GM23248 (cell line): ENCODE measurements at places on chromosomes 2 and 18. TPM values are rescaled to one million over a fixed set of nuclear protein-coding genes. Genes with fewer than 3 reads are reported as not detected.

DNA sequence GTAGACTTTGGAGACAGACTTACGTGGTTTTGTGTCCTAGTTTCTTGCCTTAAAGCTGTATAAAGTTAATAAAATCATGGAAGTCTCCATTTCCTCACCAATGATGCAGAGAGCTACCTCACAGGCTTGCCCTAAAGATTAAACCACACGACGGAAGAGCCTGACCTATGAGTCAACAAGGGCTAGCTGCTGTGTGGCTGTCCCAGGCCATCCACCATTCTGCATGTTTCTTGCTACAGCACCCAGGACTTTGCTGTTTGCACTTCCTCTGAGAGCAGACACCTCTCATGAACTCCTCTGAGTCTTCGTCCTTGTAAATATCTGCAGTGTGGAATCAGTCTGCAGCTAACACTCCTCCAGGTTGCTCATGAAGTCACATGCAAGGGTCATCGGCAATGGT, 160.0 kb upstream of the TRIB2 start:
- peaks cover 22% of the 10 kb centered on the region for H3K4me1 ChIP-seq
- no peaks in the 10 kb centered on the region for H3K27me3 ChIP-seq
- no peaks in the 10 kb centered on the region for H3K36me3 ChIP-seq
- H3K4me3 ChIP-seq = no peak overlapping the region
- 0 out of 2 replicates have a peak overlapping the region, but pooled peaks have one; percentile 15 for H3K27ac ChIP-seq

GRCh38 chr2:86443631-86444350, 2.6 kb downstream of the KDM3A start:
- DNase-seq = no peak
- peaks cover 17% of the 10 kb centered on the region for H3K36me3 ChIP-seq
- no peak overlapping the region for H3K27ac ChIP-seq
- H3K27me3 ChIP-seq = no peaks in the 10 kb centered on the region

The NEU2 gene
- total RNA-seq = not detected in 2 replicates

DNA sequence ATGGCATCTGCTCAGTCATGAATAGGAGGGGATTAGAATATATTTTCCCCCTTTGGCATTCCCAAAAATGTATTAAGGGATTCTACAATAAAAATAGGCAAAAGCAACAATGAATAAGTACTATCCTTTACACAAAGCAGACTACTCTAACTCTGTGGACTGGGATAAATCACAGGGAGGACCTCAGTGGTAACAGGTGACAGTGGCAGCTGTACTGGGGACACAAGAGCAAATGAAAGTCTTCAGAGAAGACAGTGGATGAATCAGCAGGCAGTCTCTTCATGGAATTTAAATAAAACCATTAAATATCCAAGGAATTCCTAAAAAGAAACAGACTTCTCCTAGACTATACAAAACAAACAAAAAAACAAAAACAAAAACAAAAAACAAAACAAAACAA, 4.8 kb downstream of the CDH7 start:
- no peaks in the 10 kb centered on the region for H3K36me3 ChIP-seq
- DNase-seq = no peak
- H3K27me3 ChIP-seq = no peaks in the 10 kb centered on the region
- no peaks in the 10 kb centered on the region for H3K4me1 ChIP-seq
- no peak overlapping the region for H3K4me3 ChIP-seq

DNA sequence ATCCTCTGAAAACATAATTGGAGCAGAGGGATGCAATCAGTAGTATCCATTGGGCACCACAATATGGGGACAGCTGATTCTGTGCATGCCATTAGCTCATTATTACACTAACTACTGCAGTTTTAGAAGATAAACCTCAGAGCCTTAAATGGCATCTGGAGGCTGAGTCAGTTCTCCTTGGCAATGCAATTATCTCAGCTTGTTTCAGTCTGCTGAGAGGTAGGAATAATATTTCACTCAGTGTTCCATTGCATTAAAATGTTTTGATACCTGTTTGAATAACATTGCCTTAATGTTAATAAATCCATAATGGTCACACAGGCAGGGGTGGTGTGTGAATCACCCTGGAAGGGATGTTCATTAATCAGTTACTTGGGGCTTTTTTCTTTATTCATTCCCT, 309.6 kb downstream of the LRRTM1 start:
- DNase-seq = peak; percentile 31
- H3K36me3 ChIP-seq = no peaks in the 10 kb centered on the region
- peaks cover 7% of the 10 kb centered on the region; the same call in 1 of the 2 replicates for H3K27me3 ChIP-seq
- H3K27ac ChIP-seq = no peak overlapping the region
- H3K4me3 ChIP-seq = no peak overlapping the region

- H3K27me3 ChIP-seq = 0 out of 2 replicates have a peak, but pooled peaks cover 2% of the 10 kb centered on the region
- no peak for DNase-seq
- peaks cover 6% of the 10 kb centered on the region for H3K4me1 ChIP-seq
- H3K36me3 ChIP-seq = no peaks in the 10 kb centered on the region
- H3K4me3 ChIP-seq = no peak overlapping the region
- no peak overlapping the region for H3K27ac ChIP-seq
Measured at GRCh38 chr2:68911709-68912108, 40.5 kb upstream of the BMP10 start.

DNA sequence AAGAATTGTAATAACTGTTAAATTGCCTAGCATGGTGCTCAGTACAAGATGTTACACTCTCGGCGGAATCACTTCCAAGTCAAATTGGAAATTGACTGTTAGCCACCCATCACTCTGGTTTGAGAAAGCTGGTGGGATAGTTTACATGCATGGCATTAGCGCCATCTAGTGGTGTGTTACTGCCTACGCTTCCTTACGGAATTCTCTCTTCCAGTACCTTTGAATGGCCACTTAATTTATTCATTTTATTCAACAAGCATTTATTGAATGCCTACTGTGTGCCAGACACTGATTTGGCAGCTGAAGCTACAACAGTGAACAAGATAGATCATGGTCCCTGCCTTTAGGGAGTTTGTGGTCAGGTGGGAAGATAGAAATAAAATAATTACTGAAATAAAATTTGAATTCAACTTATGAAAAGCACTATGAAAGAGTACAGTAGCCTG, 171.2 kb downstream of the TMEM247 start:
- peaks cover 55% of the 10 kb centered on the region for H3K4me1 ChIP-seq
- DNase-seq = peak; percentile 89
- H3K36me3 ChIP-seq = no peaks in the 10 kb centered on the region
- no peak overlapping the region for H3K27ac ChIP-seq

DNA sequence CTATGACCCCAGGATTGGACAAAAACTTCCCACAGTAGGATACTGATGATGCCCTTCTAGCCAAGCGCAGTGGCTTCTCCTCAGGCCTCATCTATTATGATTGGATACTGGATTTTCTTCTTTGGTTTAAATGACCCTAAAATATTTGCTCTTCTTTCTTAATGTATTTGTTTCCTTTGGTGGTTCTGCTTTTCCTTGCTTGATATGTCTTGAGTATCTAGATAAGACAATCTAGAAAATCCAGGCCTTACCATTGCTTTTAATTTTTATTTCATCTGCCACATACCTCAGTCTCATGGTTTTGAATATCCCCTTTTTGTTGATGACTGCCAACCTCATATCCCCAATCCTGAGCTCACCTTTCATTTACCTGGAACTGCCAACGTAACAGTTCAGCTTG, 35.6 kb downstream of the OTOF start:
- peaks cover 19% of the 10 kb centered on the region for H3K4me1 ChIP-seq

GRCh38 chr18:68275616-68276015, 439.3 kb downstream of the TMX3 start:
- peak; percentile 57 for DNase-seq
- no peak overlapping the region for H3K27ac ChIP-seq
- 0 out of 2 replicates have a peak, but pooled peaks cover 7% of the 10 kb centered on the region for H3K4me1 ChIP-seq
- no peaks in the 10 kb centered on the region for H3K36me3 ChIP-seq
- H3K4me3 ChIP-seq = no peak overlapping the region

- H3K27ac ChIP-seq = no peak overlapping the region
- H3K4me3 ChIP-seq = no peak overlapping the region
- peaks cover 7% of the 10 kb centered on the region for H3K4me1 ChIP-seq
- no peaks in the 10 kb centered on the region for H3K27me3 ChIP-seq
- DNase-seq = no peak
Measured at GRCh38 chr2:111200333-111200881, 79.7 kb downstream of the BCL2L11 start.

DNA sequence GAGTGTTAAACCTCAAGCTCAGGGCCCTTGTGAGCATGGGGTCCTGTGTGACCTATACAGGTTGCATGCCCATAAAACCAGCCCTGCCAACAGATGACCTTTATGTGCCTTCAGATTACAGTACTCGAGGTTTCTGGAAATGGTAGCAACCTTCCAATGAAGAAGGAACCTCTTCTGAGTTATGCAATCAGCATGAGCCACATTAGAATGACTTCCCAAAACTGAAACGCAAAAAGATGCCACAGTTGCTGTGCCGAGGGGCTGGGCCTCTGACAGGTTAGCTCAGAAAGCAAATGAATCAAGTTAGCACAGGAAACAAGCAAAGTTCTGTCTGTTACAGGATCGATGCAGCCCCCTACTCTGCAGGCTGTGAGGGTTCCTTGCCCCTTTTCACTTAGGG, 37.7 kb downstream of the TGFA start:
- H3K4me1 ChIP-seq = peaks cover 16% of the 10 kb centered on the region
- no peaks in the 10 kb centered on the region for H3K36me3 ChIP-seq
- H3K4me3 ChIP-seq = no peak overlapping the region; the same call in 1 of the 2 replicates

DNA sequence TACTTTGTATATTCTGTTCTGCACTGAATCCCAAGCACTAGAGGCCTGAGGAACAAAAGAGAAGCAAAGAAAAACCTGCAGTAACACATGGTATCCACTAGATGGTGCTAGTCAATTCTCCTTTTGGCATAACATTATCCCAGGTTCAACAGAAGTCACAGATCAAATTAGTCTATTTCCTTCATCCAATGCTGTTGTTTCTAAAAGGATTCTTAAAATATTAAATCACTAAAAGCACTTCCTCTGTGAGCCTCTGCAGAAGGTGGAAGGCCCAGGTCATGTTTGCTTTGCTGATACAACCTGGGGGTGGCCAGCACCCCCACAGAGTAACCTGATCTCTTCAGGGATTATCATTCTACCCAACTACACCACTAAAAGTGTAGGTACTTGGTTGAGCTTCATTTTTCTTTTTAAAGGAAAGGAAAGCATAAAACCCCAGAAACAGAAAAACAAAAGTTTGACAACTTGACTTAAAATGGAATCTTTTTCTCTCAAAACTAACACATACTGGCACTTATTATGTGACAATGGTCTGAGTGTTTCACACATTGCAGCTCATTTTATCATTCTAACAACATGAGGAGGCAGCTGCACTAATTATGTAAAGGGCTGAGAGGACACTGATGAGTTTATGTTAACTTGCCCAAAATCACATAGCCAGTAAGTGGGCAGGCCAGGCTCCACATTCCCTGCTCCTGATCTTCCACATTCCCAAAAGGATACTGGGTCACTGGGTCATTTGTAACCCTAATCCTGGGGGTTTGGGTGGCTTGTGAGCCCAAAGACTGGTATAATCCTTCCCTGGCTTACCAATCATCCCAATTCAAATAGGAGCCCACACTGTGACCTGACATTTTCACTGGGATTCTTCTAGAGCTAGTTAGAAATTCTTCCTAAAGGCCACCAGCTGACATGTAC, 66.8 kb upstream of the DNER start:
- peaks cover 48% of the 10 kb centered on the region for H3K36me3 ChIP-seq
- DNase-seq = peak; percentile 56
- H3K4me3 ChIP-seq = no peak overlapping the region
- H3K27me3 ChIP-seq = no peaks in the 10 kb centered on the region

DNA sequence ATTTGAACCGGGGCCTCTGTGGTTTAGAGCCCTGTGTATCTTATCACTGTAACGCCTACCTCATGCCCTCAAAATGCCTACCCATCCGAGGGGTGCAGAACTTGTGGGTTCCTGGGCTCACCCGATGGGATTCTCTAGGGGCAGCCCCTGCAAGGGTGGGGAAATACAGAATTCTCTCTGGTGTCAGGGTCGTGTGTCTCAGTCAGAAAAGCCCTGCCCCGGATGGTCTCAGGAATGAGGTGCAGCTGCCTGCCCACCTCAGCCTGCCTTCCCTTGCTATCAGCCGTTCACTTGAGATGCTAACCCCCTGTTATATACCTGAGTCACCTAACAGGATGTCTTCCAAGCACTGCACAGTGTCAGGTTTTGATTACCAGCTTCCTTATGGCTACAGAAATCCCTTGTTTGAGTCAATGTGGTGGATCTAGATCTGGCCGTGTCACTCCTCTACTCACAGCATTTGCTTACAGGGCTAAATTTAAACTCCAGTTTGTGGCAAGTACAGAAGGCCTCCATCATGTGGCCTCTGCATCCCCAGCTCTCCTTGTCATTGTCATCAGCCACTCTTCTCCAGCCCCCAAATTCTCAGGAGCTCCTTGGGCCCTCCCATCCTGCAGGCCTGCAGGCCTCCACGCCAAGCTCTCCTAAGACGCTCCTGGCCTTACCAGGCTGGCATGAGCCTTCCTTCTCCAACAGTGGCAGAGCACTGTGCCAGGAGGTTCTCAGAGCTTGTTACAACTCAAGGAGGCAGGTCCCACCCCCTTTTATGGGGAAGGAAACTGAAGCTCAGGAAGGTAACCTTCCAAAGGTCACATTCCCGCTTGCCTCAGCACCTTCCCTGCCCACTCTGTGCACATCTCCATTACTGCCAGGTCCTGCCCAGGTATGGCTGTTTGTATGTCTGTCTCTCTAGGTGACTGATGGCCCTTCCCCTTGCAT, 14.3 kb upstream of the MAP3K2 start:
- H3K4me1 ChIP-seq = peaks cover 31% of the 10 kb centered on the region
- DNase-seq = peak; percentile 39
- H3K36me3 ChIP-seq = no peaks in the 10 kb centered on the region
- H3K27ac ChIP-seq = no peak overlapping the region
- no peak overlapping the region for H3K4me3 ChIP-seq
- H3K27me3 ChIP-seq = no peaks in the 10 kb centered on the region

- H3K4me3 ChIP-seq = no peak overlapping the region
- no peaks in the 10 kb centered on the region for H3K4me1 ChIP-seq
- H3K36me3 ChIP-seq = no peaks in the 10 kb centered on the region
- H3K27me3 ChIP-seq = no peaks in the 10 kb centered on the region
Measured at GRCh38 chr18:12858991-12859390, 25.0 kb downstream of the PTPN2 start.

DNA sequence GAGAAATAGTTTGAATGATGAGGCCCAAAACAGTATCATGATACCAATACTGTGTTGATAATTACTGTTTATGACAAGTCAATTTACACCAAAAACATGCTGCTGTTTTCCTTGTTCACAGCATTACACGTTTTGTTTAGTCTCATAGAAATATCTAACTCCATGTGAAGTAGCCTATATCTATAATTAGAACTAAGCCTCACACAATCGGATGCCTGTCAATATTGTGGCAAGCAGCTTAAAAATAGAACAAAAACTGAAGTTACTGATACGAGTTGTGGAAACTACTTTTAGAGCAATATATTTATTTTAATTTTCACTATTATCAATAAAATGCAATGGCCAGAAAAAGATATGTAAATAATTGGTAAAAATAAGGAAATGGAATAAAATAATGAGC, 470.8 kb downstream of the ZEB2 start:
- no peaks in the 10 kb centered on the region for H3K4me1 ChIP-seq
- no peak overlapping the region for H3K27ac ChIP-seq
- no peaks in the 10 kb centered on the region for H3K36me3 ChIP-seq
- no peak overlapping the region for H3K4me3 ChIP-seq
- no peak for DNase-seq

GRCh38 chr18:26422472-26423162, 125.7 kb downstream of the KCTD1 start:
- H3K4me3 ChIP-seq = no peak overlapping the region
- H3K36me3 ChIP-seq = no peaks in the 10 kb centered on the region
- peaks cover 4% of the 10 kb centered on the region for H3K4me1 ChIP-seq
- no peaks in the 10 kb centered on the region for H3K27me3 ChIP-seq
- DNase-seq = no peak
- H3K27ac ChIP-seq = no peak overlapping the region
